BE2C (cell line): ENCODE measurements at places on chromosomes 3 and 15.

- DNase-seq, result no peak
These were observed 30.8 kb downstream of the IGDCC3 start for GRCh38 chr15:65346856-65347598.

- no peak for DNase-seq
These were observed 18.7 kb downstream of the LRTM1 start for GRCh38 chr3:54909191-54909590.

- DNase-seq, result peak; percentile 27
These were observed 17.2 kb upstream of the ADIPOQ start for GRCh38 chr3:186825294-186825821.

- DNase-seq, result no peak
These were observed 13.1 kb upstream of the PRKCD start for GRCh38 chr3:53147903-53148400.
